Left hindlimb (tissue), 1 donor: ENCODE measurements at places on chromosomes 6 and 20.

DNA sequence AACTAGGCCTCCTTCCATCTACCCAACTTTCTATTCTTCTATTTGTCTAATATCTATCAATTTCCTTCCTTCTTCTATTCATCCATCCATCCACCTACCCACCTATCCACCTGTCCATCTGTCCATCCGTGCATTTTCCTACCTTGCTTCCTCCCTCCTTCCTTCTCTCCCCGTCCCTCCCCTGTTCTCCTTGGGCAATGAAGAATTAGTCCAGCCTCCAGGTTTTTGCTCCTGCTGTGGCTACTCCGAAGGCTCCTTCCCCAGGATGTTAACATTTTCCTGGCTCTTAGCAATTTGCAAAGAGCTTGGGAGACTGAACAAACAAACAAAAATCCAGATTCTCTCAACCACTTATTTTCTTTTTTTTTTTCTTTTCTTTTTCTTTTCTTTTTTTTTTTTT is 81.6 kb downstream of the KCNB1 start:
- DNase-seq = no peak

DNA sequence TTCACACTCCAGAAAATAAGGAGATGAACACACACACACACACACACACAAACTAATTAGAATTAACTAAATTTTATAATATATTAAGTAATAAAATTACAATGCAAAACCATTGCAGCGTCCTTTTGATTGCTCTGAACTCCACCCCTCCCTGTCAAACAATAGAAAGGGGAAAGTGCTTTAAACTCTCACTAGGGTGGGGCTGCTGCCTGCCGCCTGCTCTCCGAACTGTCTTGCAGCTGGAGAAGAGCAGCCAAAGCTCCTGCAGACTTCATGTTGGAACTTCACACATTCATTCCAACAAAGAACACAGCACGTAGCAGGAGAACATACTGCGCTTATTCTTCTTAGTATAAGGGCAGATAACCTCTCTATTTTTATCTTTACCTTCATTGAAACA is 83.2 kb downstream of the GCLC start:
- no peak for DNase-seq

DNA sequence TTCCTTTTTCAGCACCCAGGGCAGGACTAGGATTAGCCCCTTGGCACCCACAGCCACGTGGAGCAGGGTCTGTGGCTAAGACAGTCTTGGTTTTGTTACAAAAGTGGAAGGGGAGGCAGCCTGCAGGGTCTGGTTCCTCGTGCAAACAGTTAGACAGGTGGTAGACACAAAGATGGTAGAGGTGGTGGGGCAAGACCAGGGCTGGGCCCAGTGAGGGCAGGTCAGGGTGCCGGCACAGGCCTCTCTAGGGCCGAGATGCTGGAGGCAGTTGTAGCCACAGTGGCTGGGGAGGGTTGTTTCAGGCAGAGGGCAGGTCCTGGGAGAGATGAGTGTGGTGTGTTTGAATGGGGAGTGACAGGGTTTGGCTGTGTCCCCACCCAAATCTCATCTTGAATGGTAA is 161.6 kb downstream of the SMOC2 start:
- DNase-seq = no peak

DNA sequence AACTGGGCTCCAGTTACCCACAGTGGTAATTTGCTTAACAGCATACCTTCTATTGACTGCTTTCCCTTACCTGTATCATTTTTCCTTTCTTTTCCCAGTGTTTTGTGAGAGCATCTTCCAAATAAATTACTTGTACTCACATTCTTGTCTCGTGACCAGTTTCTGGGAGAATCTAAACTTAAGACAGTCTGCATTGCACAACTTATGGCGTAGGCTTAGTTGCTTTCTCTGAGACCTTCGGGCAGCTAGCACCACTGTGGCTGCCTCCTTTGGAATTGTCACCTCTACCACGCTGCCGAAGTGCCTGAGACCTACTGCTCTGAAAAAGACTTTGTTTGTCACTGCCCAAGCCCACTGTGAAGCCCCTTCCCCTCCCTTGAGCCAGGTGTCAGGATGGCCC is 188.1 kb upstream of the BMP2 start:
- no peak for DNase-seq

- DNase-seq = peak; percentile 58
Observed at GRCh38 chr6:166997768-166998255, 1.4 kb upstream of the CEP43 start.

DNA sequence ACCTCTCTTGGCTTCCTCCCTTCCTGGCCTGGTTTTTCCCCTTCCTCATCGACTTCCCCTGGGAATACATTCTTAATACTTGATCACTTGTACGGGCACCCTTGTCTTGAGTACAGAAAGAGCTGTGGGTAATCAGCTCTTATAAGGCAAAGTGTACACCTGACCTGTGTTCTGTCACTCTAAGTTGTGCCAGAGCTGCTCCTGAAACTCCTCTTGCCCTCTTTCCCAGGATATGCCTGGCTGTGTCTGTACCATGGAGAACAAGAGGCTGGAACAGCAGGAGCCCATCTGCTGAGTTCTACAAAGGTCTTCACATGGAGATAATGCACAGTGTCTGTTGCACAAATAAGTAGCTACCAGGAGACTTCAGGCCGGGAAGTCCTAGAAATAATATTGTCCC is 110.1 kb downstream of the FOXA2 start:
- no peak for DNase-seq

- no peak for DNase-seq
Observed at GRCh38 chr6:43123461-43124314, 47.4 kb upstream of the SRF start.

GRCh38 chr6:150712505-150713252 is 113.0 kb downstream of the PLEKHG1 start:
- no peak for DNase-seq

DNA sequence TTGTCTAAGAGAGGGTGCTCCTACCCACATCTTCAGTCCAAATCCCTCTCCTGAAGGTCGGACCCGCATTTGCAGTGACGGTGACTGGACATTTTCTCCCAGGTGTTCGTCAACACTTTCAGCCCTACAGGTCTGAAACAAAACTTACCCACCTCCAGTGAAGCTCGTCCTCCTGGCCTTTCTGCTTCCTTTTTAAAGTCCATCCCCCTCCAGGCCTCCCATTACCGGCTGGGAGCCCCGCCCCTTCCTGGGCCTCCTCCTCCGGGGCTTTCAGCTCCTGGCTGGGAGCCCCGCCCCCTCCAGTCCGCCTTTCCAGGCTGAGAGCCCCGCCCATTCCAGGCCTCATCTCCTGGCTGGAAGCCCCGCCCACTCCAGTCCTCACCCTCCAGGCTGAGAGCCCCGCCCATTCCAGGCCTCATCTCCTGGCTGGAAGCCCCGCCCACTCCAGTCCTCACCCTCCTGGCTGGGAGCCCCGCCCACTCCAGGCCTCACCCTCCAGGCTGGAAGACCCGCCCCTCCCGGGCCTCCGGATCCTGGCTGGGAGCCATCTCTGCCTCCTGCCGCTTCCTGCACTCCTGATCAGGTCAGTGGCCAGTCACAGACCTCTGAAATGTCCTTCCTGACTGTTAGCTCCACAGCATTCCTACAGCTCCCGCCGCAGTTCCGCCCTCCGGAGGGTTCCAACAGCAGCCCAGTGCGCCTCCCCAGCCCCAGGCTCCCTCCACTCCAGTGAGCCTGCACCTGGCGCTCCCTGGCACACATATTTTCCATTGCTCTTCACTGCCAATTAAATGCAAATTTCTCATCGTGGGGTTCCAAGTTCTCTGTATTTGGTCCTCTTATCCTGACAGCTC is 98.5 kb downstream of the LY86 start:
- peak; percentile 67 for DNase-seq

DNA sequence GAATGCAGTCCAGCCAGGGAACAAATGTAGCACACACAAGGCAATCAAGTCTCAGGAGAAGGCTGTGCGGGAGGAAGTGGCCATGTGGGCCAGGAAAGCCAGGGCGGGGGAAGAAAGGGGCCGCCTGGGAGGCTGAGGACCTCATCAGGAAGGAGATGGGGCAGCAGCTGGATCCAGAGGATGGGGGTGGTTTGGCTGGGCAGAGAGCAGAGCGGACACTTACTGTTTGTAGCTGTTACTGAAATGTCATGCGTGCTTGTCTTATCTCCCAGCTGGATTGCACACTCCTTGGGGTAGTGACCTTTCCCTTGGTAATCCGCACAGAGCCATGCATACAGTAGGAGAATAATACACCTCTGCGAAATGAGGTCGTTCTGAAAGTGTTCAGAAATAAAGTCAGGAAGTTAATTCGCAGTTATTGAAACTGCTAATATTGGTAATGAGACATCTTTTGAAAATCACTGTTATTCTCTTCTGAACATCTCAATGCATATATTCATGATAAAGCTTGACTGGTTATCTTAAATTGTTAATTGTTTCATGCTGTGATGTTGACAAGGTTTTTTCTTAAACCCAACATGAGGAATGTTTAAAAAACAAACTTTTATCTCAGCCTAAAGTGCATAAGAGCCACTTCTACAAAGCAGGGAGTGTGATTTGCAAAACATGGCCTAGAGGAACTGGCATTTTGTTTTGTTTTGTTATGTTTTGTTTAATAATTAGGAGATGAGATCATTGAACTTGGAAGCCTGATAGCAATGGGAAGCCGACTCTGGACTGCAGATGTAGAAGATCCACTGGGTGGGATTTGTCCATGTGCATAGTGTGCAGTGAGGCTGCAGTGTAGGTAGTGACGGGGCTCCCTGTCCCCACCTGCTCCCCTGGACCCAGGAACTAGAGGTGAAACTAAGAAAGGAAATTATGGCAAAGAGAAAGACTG is 18.0 kb upstream of the MAP3K4 start:
- DNase-seq = no peak

DNA sequence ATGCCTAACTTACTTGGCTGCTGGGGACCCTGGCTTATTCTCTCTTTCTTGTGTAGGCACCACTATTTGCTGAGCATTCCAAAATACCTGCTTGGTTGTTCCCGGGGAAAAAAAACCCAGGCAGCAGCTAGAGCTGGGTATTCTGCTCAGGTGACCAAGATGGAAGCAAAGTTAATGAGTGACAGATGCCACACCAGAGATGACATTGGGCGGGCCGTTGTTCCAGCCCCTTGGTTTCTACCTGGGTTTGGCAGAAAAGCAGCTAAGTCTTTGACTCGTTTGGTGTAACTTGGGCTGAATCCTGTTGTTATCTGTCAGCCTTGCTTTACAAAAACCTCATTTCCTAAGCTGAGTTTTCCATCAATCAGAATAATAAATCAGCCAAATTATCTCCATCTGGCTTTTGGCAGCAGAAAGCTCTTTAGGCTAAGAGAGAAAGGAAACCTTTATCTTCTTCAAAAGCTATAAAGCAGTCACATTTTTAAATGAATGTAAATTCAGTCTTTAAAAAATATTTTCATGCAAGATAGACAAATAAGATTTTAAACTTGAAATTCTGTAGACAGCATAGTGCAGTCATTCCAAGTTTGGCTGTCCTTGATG is 202.0 kb upstream of the GMDS start:
- DNase-seq = no peak

GRCh38 chr6:37762806-37763205 is 56.7 kb upstream of the ZFAND3 start:
- no peak for DNase-seq

DNA sequence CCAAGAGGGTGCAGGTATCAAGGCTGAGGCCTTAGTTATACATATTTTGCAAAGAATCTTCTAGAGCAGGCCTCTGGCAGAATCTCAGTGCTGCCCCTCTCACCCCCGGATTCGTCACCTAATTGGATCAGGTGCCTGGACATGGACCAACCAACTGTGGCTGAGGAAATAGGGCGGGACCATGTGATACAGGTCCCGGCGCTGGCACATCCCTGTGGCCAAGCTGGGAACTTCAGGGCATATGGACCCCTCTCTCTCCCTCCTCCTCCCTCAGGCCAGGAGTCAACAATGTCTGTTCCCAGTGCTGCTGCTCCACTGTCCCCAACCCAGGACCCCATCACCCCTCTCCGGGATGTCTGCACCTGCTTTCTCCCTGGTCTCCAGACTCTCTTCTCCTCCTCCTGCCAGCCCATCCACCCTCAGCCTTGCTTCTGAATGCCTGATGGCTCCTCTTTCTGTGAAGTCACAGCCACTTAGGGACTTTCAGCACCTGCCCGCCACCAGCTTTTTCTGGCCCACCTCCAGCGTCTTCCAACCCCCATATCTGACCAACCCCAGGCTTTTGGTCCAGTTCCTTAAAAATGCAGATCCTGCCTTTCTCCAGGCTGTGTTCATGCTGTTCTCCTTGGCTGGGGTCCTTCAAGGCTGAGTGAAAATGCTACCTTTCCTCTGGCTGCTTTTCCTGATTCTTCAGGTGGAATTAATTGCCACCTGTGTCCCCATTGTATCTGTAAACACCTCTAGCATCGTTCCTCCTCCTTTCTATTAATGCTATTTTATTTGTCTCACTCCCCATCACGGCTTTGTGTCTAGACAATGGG is 19.0 kb upstream of the MLN start:
- DNase-seq = no peak
